ENCODE measurements at places on chromosomes 11 and 22. TPM values are rescaled to one million over a fixed set of nuclear protein-coding genes. Genes with fewer than 3 reads are reported as not detected.
A peak's percentile ranks its signal among the peaks of the same experiment; 100 is the strongest.

- no peak for DNase-seq
Measured at GRCh38 chr11:35404388-35404775, 15.0 kb downstream of the SLC1A2 start.

- no peak for DNase-seq
Measured at GRCh38 chr11:61861634-61862033, 29.7 kb downstream of the FADS3 start.

GRCh38 chr22:20390394-20390907, 3.5 kb upstream of the ZNF74 start:
- peak; percentile 84 for DNase-seq

GRCh38 chr11:102184269-102184987, 74.2 kb downstream of the YAP1 start:
- no peak for DNase-seq

DNA sequence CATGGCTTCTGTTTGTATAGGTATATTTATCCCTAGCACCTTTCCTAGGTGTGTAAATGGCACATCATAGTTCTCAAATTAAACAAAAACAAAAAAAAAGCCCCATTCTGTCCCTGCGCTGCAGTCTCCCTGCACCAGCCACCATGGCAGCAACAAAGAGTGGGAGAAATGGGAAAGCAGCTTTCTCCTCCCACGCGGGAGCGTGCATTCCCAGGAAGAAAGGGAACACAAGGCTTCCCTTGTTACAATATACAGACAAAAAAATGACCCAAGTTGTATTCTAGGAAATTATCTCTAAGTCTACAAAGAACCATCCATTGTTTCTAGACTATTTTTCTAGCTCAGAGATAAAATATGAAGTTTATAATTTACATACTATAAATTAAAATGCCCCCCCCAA, 16.1 kb upstream of the TMPRSS5 start:
- DNase-seq: no peak

DNA sequence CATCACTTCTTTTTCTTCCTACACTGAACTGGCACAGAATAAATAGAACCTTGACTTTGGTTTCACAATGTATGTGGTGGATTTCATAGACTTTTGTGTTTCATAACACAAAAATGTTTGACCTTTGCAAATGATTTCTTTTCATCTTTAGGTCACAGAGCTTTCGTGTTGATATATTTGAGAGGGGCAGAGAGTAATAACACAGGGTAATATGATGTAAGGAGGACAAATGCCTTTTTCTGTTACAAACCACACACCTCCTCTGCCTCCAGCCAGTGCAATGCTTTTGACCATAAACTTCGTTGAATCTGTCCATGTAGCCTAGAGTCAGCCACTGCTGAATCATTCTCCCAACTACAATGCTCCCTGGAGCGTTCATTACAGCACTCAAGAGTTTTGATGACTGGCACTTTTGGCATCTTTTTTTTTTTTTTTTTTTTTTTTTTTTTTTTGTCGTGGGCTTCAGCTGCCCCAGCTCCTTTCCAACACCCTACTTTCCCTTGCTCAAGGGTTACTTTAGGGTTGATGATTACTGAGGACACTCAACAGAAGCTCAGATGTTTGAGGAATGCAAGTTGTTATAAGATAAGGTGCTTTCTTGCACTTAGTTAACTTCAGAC, 11.4 kb upstream of the CAT start:
- no peak for DNase-seq

DNA sequence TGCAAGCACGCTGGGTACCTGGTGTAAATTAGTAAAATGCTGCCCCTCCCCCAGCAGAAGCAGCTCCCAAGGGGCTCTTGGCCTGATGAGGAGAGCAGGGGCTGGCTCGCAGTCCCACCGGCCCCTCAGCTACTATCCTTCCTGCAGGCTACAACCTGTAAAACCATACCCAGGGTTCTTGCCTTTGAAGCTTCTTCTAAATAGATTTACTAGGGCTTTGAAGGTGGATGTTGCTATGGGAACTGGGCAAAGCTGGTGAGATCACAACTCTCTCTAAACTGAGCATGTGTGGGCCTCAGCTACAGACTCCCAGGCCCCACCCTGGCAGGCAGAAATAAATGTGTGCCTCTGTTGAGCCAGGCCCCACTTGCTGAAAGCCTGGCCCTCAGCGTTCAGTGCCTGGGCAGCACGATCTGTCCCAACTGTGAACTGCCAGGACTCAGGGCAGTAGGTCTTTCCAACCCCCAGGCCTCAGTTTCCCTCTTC, 18.5 kb downstream of the CD5 start:
- DNase-seq: no peak

- DNase-seq: no peak
Measured at GRCh38 chr22:30253205-30253852, 6.8 kb upstream of the LIF start.

GRCh38 chr11:111476366-111476765, 35.8 kb downstream of the BTG4 start:
- no peak for DNase-seq

The C11orf52 gene
- 1.8 TPM for total RNA-seq

GRCh38 chr11:92810423-92811064, 158.9 kb upstream of the MTNR1B start:
- peak; percentile 7 for DNase-seq

DNA sequence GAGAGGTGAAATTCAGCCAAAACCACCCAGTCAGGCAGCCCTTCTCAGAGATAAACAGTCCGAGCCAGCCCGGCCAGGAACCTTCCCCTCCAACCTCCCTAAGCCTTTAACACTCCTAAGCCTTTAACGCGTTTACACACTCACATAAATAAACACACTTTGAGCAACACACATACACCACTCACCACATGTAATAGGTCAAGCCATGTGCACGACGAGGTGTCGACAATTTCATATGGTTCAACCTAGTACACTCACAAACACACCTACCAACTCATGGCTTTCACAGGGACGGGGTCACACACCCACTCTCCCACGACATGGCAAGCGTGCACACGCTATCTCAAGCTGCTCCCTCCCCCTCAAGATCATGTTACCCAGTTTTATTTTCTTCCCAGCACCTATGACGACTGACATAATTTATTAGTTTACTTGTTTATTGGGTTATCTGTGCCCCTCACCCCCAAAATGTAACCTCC, 15.5 kb downstream of the SLC43A1 start:
- no peak for DNase-seq

The MFNG gene
- 7.5 TPM for total RNA-seq

DNA sequence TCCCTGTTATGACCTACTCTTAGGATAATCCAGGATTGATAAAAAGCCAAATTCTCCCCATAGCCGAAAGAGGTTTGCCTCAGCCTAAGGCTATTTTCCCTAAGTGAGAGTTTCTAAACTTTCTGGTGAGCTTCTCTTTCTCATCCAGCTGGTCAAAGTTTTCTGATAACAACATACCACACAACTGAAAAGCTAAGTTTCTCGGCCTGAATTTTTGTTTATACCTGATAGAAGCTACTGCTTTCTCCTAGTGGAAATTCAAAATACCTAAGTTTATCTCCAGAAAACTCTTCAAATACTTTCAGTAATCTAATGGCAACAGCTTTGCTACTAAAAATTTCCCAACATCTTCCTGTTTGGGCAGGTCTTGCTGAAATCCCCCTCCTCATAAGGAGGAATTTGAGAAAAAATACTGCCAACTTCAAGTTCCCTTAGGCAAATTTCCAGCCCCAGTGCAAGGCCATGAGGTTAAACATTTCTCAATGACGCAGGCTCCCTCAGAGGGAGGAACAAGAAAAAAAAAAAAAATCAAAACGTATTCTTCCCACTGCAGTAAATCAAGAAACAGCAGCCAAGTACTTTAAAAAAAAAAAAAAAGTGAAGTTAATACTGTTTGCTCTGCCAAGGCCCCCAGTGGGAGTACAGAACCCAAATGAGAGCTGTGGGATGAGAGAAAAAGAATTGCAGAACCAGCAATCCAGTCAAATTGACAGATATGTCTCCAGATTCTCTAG, 127.0 kb downstream of the MRTFA start:
- no peak for DNase-seq

DNA sequence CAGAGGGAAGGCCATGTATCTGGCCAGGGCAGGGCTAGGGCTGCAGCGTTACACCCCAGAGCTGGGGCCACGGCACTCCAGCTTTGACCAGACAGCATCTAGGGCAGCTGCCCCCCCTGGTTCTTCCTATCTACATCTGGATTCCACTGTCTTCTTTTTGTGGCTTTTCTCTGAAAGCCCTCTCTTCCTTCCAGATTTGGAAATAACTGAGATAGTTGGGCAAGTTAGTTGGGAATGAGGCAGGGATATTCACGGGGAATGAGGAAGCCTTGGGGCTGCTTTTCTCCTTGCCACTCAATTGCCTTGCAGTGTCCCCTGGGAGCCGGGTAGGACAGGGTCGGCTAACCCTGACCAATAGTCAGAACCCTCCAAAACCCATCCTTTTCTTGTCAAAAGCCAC, 26.8 kb downstream of the CLMP start:
- DNase-seq: no peak

DNA sequence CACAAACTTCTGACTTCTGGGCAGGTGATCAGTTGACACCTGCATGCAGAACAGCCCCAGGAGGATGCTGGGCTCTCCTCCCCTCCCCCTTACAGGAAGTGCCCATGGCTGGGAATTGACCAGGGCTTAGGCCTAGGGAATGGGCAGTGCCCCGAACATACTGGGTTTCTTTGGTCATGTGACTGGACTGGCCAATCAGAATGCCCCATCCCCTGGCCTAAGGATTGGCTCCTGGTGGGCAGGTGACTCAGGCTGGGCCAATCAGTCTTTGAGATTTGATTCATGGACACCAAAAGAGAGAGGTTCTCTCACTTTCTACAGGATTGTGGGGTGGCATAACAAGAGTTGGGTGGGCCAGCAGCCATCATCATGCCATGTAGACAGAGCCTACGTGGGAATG, 37.1 kb downstream of the MCM5 start:
- no peak for DNase-seq

The UCP2 gene
- 24.2 TPM for total RNA-seq

- no peak for DNase-seq
Measured at GRCh38 chr11:131378931-131379330, 8.5 kb downstream of the NTM start.

GRCh38 chr11:73866095-73866579, 10.5 kb downstream of the COA4 start:
- DNase-seq: no peak

GRCh38 chr11:113647108-113647507, 59.0 kb downstream of the TMPRSS5 start:
- no peak for DNase-seq

The TRIM34 gene
- 3.0 TPM for total RNA-seq

The FIBIN gene
- total RNA-seq: 76.4 TPM
